ENCODE measurements at places on chromosomes 4 and X. TPM values are rescaled to one million over a fixed set of nuclear protein-coding genes. Genes with fewer than 3 reads are reported as not detected.

DNA sequence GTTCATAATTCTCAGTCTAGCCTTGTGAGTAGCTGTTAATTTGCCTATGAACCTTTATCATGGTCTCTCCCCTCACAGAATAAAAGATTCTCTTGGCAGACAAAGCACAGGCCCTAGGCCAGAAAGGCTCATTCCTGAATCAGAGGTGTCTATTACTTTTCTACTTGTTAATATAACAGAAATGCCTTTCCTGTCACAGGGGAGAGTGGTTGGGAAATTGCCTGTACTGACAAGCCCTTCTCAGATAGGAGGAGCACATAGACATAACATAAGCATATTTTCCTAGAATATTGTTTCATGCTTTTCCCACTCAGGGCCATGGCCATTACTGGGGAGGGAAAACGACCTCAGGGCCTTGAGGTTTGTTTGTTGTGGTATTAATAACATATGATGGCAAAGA lies 308.3 kb downstream of the BMPR1B start:
- H3K27ac ChIP-seq: no peak overlapping the region
- no peak overlapping the region for H3K4me3 ChIP-seq
- DNase-seq: no peak
- no peaks in the 10 kb centered on the region for H3K4me1 ChIP-seq
- no peaks in the 10 kb centered on the region for H3K27me3 ChIP-seq
- H3K36me3 ChIP-seq: no peaks in the 10 kb centered on the region

DNA sequence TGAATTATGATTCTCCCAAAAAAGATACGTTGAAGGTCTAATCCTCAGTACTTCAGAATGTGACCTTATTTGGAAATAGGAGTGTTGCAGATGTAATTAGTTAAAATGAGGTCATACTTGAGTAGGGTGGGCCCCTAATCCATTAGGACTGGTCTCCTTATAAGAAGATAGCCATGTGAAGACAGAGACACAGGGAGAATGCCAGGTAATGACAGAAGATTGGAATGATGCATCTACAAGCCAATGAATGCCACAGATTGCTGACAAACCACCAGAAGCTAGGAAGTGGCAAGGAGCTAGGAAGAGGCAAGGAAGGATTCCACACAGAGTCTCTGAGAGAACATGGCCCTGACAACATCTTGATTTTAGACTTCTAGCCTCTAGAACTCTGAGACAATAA lies 7.4 kb upstream of the RPS6KA3 start:
- DNase-seq: no peak
- no peak overlapping the region for H3K4me3 ChIP-seq
- no peaks in the 10 kb centered on the region for H3K27me3 ChIP-seq
- H3K27ac ChIP-seq: no peak overlapping the region
- H3K4me1 ChIP-seq: no peaks in the 10 kb centered on the region

DNA sequence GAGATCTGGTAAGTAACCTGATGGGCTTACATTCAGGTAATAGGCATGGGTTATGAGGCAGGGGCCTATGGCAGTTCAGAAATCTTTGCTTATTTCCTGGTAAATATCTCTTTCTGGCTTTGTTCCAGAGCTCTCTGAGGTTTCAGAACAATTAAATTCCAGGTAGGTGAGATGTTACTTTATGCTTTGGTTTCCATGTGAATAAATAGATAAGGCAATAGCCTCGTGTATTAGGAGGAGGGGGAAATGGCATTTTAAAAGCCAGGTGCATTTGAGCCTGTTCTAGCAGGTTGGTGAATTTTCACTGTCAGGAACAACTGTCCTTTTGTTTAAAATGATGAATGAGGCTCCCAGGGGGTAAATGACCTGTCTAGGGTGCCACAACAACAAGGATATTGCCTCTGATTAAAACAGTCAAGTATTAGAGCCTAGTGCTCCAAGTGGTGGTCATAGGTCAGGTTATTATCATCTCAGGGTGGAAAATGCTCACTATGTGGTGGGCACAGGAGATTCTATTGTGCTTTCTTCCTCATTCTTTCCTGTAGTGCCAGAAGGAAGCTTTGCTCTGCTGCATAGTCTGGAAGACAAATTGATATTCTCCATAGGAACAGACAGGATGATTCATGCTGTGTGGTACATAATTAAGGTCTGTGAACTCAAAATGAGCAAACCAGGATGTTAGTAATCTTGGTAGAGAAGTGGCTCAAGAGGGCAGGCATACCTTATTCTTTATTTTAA lies 296.2 kb downstream of the INPP4B start:
- no peaks in the 10 kb centered on the region for H3K4me1 ChIP-seq
- no peaks in the 10 kb centered on the region for H3K27me3 ChIP-seq
- no peak overlapping the region for H3K27ac ChIP-seq
- H3K4me3 ChIP-seq: no peak overlapping the region
- H3K36me3 ChIP-seq: no peaks in the 10 kb centered on the region

DNA sequence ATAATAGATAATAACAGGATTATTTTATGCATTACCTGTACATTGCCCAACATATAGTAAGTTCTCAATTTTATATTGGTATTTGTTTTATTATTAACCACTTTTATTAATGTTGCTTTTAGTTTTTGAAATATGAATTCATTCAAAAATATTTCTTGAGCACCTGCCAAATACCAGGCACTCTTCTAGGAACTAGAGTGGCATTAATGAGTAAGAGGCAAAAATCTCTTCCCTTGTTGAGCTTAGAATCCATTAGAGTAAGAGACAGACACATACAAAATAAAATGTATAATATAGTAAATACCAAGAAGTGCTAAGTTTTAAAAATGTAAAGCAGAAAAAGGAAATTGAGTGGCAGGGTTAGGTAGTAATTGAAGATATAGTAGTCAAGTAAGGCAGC lies 45.8 kb downstream of the TET2 start:
- no peaks in the 10 kb centered on the region for H3K36me3 ChIP-seq
- no peak overlapping the region for H3K27ac ChIP-seq
- no peaks in the 10 kb centered on the region for H3K27me3 ChIP-seq
- H3K4me1 ChIP-seq: no peaks in the 10 kb centered on the region
- DNase-seq: no peak

- H3K4me3 ChIP-seq: no peak overlapping the region
- H3K27ac ChIP-seq: no peak overlapping the region
- H3K27me3 ChIP-seq: no peaks in the 10 kb centered on the region
- no peak for DNase-seq
- no peaks in the 10 kb centered on the region for H3K36me3 ChIP-seq
- H3K4me1 ChIP-seq: no peaks in the 10 kb centered on the region
These were observed 13.3 kb downstream of the RAB9A start for GRCh38 chrX:13702111-13702789.

GRCh38 chrX:78111140-78111931 lies 7.3 kb downstream of the PGK1 start:
- no peaks in the 10 kb centered on the region for H3K27me3 ChIP-seq
- no peak overlapping the region for H3K4me3 ChIP-seq
- peaks cover 29% of the 10 kb centered on the region for H3K36me3 ChIP-seq
- peaks cover 4% of the 10 kb centered on the region for H3K4me1 ChIP-seq

GRCh38 chr4:168574581-168575295 lies 77.9 kb downstream of the PALLD start:
- H3K4me1 ChIP-seq: no peaks in the 10 kb centered on the region
- no peak overlapping the region for H3K27ac ChIP-seq
- H3K36me3 ChIP-seq: no peaks in the 10 kb centered on the region
- no peak overlapping the region for H3K4me3 ChIP-seq

GRCh38 chr4:140703463-140703862 lies 52.7 kb downstream of the TBC1D9 start:
- no peak overlapping the region for H3K27ac ChIP-seq
- H3K4me3 ChIP-seq: no peak overlapping the region
- no peaks in the 10 kb centered on the region for H3K27me3 ChIP-seq
- no peak for DNase-seq
- H3K36me3 ChIP-seq: no peaks in the 10 kb centered on the region
- H3K4me1 ChIP-seq: peaks cover 3% of the 10 kb centered on the region

DNA sequence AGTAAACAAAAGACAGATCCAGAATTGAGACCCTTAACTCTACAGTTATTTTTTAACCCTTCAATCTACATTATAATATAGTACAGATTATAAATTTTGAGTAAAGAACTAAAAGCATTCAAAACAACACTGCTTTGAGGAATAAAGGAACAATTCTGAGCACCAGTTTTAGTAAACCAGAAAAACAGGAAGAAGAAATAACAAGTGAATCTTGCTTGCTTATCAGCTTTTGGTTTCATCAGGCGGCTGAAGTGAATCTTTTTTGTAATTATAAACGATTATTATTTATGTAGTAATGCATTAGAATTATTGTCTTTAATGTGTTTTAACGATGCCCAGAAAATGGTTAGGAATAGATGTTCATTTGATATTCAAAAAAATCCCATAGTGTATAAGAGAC lies 305.4 kb downstream of the ARAP2 start:
- H3K27me3 ChIP-seq: no peaks in the 10 kb centered on the region
- H3K27ac ChIP-seq: no peak overlapping the region
- H3K4me3 ChIP-seq: no peak overlapping the region
- no peaks in the 10 kb centered on the region for H3K4me1 ChIP-seq

DNA sequence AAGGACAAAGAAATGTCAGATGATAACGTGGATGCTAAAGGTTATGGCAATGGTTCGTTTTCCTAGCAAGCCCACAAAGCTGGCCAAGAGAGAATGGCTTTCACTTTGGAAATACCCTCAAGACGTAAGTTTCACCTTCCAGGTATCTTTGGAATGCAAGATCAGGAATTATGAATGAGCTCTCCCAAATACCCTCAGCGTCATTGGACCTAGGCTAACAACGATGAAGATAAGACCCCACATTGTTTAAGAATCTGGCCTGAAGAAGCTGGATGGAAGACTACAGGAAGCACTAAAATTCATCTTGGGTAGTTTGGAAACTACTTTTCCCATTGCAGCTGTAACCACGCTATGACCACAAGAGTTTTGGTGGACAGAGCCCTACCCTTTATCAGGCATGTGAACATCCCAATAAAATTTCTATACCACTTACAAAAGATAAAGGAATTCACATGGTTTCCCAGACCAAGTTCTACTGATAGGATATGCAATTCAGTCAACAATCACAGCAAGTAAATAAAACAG lies 111.9 kb downstream of the KDR start:
- no peaks in the 10 kb centered on the region for H3K4me1 ChIP-seq
- DNase-seq: no peak
- H3K36me3 ChIP-seq: no peaks in the 10 kb centered on the region
- H3K27me3 ChIP-seq: no peaks in the 10 kb centered on the region
- no peak overlapping the region for H3K27ac ChIP-seq
- no peak overlapping the region for H3K4me3 ChIP-seq

- H3K36me3 ChIP-seq: no peaks in the 10 kb centered on the region
- DNase-seq: no peak
- H3K27ac ChIP-seq: no peak overlapping the region
- H3K4me1 ChIP-seq: peaks cover 5% of the 10 kb centered on the region
- H3K4me3 ChIP-seq: peak overlapping the region; percentile 57
These were observed 587 bp upstream of the AFF2 start for GRCh38 chrX:148499638-148500422.

DNA sequence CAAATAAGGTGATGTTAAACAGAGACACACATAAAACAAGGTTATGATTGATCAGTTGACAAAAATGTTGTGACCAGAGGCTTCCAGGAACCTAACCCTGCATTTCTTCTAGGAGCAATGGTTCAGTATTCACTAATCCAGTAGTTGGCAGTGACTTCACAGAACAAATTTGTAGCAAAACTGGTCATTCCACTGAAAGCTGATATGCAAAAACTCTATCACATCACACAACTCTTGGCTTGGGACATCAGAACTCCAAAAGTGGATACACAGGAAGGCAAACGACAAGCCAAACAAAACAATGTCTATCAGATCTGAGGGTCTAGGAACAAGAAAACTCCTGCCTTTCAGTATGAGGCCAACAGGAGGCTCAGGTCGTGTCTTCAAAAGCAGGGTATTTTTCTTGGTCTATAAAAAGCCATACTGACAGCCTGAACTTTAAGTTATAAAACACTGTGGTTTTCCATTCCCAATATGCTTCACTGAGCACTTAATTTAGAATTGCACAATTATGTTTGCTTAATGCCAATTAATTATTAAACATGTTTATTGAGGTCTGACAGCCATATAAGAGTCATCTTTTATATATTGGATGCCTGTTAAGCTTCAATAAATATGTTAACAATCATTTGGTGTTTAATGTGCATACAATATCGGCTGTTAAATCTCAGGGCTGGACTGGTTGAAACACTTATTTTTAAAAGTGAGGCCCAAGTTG lies 45.6 kb downstream of the SOD3 start:
- no peak overlapping the region for H3K4me3 ChIP-seq
- DNase-seq: no peak
- no peak overlapping the region for H3K27ac ChIP-seq
- peaks cover 7% of the 10 kb centered on the region for H3K4me1 ChIP-seq

DNA sequence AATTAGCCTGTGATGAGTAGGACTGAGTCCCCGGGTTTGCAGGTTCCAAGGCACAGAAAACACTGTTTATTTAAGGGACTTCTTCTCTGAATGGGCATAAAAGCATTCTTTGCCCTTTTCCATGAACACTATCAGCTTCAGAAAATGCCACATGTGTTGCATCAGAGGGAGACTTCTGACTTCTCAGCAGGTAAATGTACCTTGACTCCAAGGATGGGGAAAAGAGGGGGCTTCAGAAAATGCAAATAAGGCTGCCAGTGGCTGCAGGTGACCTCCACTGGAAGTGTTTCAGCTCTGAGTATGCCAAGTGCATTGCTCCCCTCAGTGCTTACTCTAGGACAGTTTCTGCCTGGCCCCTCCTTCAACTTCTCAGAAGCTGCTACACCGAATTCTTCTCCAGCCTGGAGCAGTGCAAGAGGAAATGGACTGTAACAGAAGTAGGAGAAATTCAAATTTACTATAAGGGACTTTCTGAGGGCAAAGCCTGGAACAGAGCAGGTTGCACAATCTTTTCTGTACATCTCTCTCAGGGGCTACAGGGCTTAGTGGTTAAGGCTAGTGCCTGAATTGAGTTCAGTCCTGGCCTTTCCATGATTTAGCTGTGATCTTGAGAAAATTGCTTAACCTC lies 233.2 kb downstream of the PTTG2 start:
- H3K27me3 ChIP-seq: no peaks in the 10 kb centered on the region
- H3K27ac ChIP-seq: no peak overlapping the region
- no peaks in the 10 kb centered on the region for H3K4me1 ChIP-seq
- H3K36me3 ChIP-seq: no peaks in the 10 kb centered on the region

GRCh38 chrX:69152417-69152841 lies 12.8 kb downstream of the PJA1 start:
- no peaks in the 10 kb centered on the region for H3K36me3 ChIP-seq
- H3K4me1 ChIP-seq: peaks cover 4% of the 10 kb centered on the region
- no peaks in the 10 kb centered on the region for H3K27me3 ChIP-seq
- H3K27ac ChIP-seq: no peak overlapping the region
- no peak for DNase-seq

SMPX gene
- 0.09 TPM for total RNA-seq

VSIG4 gene
- 35.5 TPM for total RNA-seq

GAGE12H gene
- not detected for total RNA-seq

TEC gene
- 2.0 TPM for total RNA-seq

SLC10A7 gene
- total RNA-seq: 18.7 TPM

MMAA gene
- total RNA-seq: 17.3 TPM

LDB2 gene
- 18.7 TPM for total RNA-seq
